NCI-H1092 (cell line): ENCODE measurements at places on chromosomes 16 and 17.

- DNase-seq: no peak
Measured at GRCh38 chr17:45264430-45264829, 2.5 kb upstream of the SPATA32 start.

GRCh38 chr17:36616061-36617029 lies 15.0 kb downstream of the MRM1 start:
- no peak for DNase-seq

- DNase-seq: no peak
Measured at GRCh38 chr16:6573577-6573976, 759.1 kb upstream of the RBFOX1 start.

GRCh38 chr17:83203472-83204221 lies 124.2 kb downstream of the METRNL start:
- no peak for DNase-seq

DNA sequence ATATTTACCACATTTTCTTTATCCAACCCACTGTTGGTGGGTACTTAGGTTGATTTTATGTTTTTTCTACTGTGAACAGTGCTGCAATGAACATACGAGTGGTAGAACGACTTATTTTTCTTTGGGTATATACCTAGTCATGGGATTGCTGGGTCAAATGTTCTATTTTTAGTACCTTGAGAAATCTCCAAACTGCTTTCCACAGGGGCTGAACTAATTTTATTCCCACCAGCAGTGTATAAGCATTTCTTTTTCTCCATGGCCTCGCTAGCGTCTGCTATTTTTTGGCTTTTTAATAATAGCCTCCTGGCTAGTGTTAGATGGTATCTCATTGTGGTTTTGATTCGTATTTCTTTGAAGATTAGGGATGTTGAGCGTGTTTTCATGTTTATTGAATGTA lies 202.3 kb downstream of the LGALS9B start:
- no peak for DNase-seq

DNA sequence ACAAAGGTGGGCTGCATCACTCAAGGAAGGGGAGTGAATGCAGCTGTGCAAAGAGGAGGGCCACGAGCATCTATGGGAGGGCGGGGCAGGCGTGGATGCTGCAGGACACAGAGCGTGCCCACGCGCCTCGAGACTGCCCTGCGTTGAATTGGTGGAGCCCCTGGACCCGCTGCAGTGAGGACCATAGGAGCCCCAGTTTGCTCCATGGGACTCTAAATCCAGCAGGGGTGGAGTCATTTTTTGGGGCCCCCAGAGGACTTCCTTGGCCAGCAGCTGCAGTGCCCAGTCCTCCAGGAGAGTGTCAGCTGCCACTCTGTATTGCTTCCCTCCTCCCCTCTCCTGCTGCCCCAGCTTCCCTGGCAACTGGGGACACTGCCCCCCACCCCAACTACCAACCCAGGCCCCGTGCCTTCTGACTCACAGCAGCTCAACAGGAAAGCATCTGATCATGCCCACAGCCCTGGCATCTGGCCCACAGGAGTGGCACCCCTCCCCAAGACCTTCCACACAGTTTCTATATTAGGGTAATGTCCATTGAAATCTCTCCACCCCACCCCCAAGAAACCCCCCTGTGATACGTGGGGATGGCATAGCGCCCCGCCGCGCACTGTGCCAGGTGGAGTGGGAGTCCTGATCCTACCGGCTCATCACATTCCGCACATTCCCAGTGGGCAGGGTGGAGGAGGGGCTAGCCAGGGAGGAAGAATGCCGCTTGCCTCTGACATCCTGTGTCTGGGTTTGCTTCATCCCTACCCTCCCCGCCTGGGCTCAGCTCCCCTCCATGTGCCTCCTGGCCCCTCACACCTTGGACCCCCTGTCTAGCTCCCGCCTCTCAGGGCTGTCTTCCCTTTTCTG lies 27.8 kb upstream of the ITGA3 start:
- DNase-seq: no peak

DNA sequence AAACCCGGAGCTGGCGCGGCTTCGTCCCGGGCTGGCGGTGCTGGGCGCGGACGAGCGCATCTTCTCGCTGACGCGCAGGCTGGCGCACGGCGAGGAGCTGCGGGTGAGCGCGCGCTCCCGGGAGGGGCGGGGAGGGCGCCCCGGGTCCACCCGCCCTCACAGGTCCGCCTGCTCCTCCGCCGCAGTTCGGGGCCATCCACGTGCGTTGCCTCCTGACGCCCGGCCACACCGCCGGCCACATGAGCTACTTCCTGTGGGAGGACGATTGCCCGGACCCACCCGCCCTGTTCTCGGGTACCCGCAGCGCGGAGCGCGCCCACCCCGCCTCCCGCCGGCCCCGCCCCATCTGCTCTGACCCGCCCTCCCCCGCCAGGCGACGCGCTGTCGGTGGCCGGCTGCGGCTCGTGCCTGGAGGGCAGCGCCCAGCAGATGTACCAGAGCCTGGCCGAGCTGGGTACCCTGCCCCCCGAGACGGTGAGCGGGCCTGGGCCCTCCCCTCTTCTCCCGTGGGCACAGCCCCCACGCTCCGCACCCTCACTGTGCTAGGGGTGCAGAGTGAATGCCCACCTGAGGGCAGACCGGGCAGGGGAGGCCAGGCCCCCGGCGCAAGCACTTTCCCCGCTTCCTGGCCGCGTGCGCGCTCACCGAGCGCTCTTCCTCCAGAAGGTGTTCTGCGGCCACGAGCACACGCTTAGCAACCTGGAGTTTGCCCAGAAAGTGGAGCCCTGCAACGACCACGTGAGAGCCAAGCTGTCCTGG lies 1.4 kb downstream of the HAGHL start:
- DNase-seq: no peak

DNA sequence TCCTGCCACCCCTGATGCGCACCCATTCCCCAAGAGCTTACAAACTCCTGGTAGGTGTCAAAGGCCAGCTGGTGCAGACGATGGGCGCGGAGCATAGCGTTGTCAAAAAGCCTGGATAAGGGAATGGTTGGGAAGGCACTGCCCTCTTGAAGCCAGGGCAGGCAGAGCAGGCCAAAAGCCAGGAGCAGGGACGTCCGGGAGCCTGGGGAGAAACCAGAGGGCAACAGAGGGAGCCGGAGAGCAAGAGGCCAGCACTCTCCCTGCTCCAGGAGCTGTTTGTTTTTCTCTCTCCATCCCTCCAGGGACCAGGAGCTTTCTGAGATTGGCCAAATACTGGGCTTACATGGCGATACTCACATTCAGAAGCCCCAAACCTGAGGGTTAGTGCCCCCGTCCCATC lies 334 bp downstream of the GH1 start:
- no peak for DNase-seq

DNA sequence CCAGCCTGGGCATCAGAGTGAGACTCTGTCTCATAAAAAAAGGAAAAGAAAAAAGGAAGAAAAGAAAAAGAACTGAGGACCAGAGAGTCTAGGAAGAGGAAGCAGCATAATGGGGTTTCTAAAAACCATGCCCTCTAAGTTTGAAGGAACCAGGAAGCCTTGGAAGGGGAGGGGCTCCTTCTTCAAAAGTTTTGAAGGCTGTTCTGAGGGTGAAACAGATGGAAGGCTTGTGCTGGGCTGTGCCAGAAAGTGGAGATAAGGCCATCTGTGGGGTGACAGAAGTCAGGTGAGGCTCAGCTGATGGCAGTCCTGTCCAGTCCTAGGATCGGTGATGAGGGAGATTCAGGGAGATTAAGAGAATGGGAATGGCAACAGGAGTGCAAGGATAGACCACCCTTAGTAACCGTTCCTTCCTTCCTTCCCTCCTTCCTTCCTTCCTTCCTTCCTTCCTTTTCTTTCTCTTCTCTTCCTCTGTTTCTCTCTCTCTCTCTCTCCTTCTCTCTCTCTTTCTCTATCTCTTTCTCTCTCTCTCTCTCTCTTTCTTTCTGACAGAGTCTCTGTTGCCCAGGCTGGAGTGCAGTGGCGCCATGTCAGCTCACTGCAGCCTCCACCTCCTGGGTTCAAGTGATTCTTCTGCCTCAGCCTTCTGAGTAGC lies 182.6 kb downstream of the NTN1 start:
- no peak for DNase-seq

- no peak for DNase-seq
Measured at GRCh38 chr17:67187927-67188326, 57.1 kb downstream of the HELZ start.

GRCh38 chr16:77433146-77433545 lies 1.7 kb downstream of the ADAMTS18 start:
- no peak for DNase-seq

DNA sequence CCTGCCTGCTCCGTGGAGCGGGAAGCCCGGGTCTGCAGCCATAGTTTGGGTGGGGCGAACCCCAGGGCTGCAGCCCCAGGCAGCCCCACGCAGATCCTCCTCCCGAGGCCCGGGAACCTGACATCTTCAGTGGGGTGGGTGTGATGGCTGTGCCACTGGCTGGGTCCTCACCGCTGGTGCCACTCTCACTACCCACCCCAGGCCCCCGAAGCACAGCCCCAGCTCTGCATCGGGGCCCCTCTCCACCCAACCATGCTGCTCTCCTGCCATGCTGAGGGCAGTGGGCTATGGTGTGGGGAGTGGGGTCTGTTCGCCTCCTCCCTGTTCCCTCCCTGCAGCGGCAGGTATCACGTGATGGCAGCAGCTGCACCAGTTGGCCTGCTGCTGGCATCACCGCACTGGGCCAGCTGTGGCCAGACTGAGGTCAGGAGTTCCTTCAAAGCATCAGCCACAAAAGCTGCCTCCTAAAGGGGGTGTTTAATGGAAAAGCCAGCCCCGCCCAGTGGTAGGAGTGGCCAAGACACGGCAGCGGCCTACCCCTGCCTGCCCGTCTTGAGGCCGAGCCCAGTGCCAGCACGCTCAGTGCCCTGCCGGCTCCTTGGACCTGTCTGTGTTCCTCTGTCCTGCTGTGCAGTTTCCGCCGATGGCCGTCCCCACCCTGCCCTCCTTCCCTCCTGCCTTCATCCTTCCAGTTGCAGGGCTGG lies 10.8 kb downstream of the KCTD5 start:
- DNase-seq: no peak

DNA sequence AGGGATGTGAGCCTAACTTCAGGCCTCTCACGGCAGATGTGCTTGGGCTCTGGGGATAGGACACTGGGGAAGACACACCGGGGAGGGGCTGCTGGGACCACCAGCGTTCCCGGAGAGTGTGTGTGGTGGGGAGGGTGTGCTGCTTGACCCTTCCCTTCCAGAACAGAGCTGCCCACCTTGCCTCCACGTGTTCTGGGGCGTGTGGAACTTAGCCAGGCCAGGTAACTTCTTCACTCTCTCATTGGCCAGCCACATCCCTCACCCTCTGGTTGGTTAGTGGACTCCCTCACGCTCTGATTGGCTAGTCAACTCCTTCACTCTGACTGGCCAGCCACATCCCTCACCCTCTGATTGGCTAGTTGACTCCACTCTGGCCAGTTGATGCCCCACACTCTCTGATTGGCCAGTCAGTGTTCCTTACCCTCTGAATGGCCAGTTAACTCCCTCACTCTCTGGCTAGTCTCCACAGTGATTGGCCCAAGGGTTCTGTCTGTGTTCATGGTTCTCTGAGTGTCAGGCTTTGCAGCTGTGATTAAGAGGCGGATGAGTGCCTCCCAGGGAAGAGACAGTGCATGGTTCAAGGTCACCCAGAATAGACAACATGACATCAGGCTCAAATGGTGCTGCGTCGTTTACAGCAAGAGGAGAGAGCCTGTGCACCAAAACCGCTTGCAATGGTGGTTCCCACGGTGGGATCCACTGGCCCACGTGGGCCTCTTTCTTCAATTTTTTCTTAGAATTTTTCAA lies 10.0 kb downstream of the TMEM235 start:
- no peak for DNase-seq

DNA sequence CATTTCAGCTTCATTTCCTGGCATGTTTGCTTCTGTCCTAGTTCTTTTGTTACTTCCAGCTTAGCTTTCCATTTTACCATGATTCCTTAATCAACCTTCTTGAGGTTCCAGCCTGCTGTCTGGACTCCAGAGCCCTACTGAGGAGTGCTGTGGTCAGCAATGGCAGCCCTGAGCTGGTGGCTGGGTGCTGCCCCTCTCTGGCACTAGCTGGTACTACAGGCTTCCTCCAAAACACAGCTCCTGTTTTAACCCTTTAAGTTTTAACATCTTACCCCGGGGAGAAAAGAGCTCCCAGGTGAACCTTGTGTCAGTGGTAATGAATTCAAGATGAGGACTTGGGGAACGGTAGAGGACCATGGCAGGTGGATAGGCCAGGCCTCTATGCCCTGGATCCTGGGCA lies 395.5 kb downstream of the TMEM114 start:
- no peak for DNase-seq

DNA sequence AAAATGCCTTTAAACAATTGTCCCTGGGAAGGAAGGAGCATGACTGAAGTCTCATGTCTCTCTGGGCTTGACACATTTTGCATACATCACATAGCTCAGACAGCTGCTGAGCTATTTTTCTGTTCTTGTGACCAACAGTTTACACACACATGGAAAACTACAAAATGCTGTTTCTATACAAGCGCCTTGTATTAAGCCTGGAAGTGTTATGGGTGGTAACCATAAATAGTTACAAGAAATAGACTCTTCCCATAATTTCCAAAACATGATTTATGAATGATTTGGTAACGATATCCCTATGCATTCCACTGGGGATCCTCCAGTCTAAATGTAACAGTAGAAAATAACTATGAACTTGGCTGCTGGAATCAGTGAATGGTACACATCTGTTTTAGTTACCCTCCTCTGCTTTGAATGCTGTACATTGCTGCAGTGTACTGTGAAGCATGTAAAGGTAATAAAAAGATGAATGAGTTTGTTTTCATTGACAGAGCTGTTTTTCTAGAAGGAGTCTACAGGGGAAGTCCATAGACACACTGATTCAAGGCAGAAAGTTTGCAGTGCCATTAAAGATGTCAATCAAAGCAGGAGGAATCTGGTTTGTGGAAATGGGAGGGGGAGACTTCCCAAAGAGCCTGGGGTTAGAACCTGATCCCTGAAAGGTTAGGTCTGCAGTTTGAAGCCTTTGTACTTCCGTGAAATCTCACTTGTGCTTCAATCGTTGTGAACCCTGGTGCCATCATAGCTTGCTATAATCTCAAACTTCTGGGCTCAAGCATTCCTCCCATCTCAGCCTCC lies 5.0 kb downstream of the ACSF2 start:
- DNase-seq: no peak
